ENCODE measurements at places on chromosomes 1 and 21.

DNA sequence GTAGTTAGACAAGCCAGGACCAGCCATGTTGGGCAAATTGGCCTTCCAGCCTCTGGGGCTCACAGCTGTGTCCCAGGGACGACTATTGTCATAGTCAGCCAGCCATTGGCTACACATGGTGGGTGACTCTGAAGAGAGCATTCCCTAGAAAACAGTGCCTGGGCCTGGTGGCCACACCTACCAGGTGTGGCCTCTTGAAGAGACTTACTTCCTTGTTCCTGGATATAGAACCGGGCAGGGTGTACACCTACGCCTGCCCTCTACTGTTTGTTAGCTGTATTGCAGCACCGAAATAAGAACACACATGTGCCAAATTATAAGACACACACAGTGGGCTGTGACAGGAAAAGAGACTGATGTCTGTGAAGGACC is 134.6 kb upstream of the ARHGEF16 start:
- no peak for DNase-seq

DNA sequence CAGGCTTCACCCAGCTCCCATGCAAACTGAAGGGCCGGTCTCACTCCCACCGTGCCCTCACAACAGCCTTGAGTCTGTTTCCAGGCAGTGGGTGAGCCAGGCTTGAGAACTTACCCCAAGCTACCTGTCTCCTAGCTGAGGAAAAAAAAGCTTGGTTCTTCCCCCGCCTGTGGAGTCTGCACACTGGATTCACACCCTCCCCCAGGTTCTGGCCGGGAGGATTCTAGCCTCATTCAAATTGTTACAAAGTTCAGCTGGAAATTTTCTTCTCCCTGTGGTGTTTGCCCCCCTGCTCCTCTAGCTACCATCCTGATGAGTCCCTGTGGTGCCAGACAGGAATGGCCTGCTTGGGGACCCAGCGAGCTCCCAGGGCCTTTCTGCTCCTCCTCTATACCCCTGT is 471.7 kb downstream of the AGBL4 start:
- DNase-seq = no peak

DNA sequence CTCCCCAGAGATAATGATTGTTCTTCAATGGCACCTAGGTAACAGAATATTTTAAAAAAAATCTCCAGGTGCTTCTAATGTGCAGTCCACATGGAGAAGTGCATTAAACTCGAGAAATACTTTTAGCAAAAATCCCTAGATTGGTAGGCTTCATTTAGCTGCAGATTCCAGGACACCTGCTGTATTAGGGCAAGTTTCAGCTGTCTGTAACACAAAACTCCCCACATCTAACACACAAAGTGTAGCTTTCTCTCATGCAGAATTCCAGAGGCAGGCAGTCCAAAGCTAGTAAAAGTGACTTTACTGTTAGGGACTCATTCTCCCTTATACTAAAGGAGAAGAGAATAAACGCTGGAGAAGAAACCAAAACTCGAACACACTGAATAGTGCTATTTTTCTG is 1414.3 kb upstream of the B3GALT2 start:
- DNase-seq = no peak

DNA sequence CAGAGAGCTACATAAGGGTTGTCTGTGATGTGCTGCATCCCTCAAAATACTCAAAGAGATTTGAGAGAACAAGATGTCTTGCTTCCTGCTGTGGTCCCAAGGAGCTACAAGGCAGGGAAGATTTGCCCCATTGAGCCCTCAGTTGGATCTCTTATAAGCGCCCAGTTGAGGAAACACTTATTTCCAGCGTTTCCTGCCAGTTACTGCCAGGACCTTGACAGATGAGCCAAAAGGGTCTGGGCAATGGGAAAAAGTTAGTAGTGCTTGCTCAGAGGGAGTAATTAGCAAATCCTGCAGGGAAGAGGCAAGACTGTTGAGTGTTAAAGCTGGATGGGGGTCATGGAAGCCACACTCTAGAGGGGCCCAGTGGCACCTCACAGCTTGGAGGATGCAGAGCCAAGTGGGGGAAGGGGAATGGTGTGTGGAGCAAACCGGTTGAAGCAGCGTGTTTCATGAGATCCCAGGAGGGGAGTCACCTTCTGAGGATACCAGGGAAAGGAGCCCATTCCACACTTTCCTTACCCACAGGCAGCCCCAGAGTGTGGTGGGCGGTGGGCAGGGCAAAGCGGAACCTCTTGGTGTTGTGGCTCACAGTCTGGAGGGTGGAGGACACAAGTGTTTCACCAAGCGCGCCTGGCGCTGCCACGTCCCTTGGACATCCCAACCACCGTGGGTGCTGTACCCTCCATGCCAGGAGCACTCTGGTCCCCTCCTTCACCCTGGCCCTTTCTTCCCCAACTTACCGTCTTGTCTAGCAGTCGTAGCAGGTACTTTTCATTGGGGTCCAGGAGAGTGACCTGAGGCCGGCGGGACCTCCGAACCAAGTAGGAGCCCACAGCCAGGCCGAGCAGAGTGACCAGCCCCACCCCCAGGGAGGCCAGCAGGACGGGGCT is 805 bp downstream of the CYB5R1 start:
- no peak for DNase-seq

- no peak for DNase-seq
Observed at GRCh38 chr1:184633785-184634184, 120.9 kb downstream of the EDEM3 start.

DNA sequence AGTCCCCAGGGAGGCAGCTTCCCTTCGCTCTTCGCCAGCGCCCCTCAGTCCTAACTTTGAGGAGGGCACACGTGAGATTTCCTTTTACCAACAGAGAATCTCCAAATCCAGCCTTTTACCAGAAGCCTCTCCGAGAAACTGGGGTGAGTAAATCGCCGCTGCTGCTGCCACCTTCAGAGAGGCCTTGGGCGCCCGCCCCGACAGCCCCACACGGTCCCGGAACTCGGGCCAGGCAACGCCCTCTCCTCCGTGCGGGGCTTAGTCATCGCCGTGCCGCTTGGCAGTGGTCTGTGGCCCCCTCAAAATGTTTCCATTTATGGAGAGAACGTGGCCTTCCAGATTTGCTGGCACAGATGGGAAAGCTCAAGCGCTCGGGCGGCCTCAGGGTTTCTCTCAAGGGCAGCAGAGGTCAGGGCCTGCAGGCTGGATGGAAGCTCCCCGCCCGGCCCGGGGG is 41.4 kb upstream of the COL6A2 start:
- DNase-seq = no peak

GRCh38 chr1:115184260-115184950 is 95.1 kb upstream of the TSPAN2 start:
- no peak for DNase-seq

- no peak for DNase-seq
Observed at GRCh38 chr1:97986041-97987005, 65.5 kb upstream of the DPYD start.

All from left renal cortex interstitium (tissue), 4 donors.